ENCODE measurements at places on chromosomes 3 and 15.
A peak's percentile ranks its signal among the peaks of the same experiment; 100 is the strongest.

GRCh38 chr3:47849699-47850563, 47.0 kb downstream of the DHX30 start:
- DNase-seq, result peak; percentile 44

GRCh38 chr3:3998140-3998922, 199.1 kb downstream of the LRRN1 start:
- peak; percentile 71 for DNase-seq

GRCh38 chr3:82087958-82088357, 326.5 kb upstream of the GBE1 start:
- DNase-seq, result no peak

GRCh38 chr15:66937588-66937987, 127.8 kb upstream of the SMAD3 start:
- no peak for DNase-seq

GRCh38 chr3:156352728-156353127, 202.2 kb downstream of the SSR3 start:
- DNase-seq, result no peak

- DNase-seq, result no peak
These were observed 8.7 kb downstream of the SEMA3F start for GRCh38 chr3:50163572-50164455.

DNA sequence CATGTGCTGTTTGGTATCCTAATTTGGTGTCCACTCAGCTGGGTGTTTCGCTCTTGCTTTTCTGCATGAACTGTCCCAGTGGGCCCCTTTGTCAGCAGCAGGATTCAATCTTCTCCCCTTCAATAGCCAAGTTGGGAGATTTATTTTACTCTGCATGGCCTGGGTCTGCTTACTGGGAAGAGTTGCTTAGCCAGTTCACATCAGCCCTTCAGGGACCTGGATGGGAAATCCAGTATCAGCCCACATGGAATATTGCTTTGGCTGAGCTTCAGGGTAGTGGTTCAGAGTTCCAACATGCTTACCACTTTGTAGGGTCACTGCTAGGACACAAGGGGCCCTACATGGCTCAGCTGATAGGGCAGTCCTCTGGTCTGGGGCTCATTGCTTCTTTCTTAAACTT, 93.0 kb upstream of the BOC start:
- DNase-seq, result no peak

- no peak for DNase-seq
These were observed 212.5 kb downstream of the FMN1 start for GRCh38 chr15:32982001-32982400.

DNA sequence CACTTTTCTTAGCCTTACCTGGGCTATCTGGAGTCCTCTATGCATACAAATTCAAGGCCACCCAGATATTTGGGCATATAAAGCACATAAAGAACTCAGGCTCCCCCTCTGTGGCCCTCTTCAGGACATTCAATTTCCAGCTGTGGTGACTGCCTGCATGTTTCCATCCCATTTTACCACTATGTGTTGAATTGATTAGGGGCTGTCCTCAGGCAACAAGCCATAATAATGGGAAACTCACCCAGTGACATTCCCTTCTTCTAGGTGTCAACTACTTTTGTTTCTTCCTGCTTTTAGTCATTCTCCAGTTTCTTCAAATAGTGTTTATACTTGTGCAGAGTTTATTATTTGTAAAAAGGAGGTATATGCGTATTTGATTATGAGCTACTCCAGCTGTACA, 18.0 kb downstream of the NRG4 start:
- no peak for DNase-seq

GRCh38 chr15:77738441-77739302, 106.0 kb upstream of the LINGO1 start:
- no peak for DNase-seq

- DNase-seq, result no peak
These were observed 220.8 kb downstream of the ZNF621 start for GRCh38 chr3:40745381-40746106.

- no peak for DNase-seq
These were observed 16.5 kb upstream of the CYP11A1 start for GRCh38 chr15:74383695-74384565.

GRCh38 chr15:57703387-57703786, 3.1 kb upstream of the POLR2M start:
- no peak for DNase-seq

DNA sequence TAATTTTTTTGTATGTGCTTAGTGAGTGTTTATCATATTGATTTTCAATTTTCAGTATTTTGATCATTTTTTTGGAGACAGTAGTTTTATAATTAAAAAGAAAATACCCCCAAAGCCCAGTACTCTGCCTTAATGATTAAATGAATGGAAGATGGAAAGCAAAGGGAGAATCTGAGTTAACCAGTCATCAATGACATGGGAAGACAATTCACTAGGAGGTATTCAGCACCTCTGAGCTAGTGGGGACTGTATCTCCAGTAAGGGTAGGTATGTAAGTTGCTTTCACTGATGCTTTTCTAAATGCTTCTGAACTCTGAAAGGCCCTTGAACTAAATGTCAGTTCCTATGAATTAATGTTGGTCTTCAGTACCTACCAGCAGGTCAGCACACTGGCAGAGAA, 590.4 kb upstream of the DPPA4 start:
- DNase-seq, result no peak

- no peak for DNase-seq
These were observed 5.4 kb upstream of the ABHD17C start for GRCh38 chr15:80689716-80690115.

DNA sequence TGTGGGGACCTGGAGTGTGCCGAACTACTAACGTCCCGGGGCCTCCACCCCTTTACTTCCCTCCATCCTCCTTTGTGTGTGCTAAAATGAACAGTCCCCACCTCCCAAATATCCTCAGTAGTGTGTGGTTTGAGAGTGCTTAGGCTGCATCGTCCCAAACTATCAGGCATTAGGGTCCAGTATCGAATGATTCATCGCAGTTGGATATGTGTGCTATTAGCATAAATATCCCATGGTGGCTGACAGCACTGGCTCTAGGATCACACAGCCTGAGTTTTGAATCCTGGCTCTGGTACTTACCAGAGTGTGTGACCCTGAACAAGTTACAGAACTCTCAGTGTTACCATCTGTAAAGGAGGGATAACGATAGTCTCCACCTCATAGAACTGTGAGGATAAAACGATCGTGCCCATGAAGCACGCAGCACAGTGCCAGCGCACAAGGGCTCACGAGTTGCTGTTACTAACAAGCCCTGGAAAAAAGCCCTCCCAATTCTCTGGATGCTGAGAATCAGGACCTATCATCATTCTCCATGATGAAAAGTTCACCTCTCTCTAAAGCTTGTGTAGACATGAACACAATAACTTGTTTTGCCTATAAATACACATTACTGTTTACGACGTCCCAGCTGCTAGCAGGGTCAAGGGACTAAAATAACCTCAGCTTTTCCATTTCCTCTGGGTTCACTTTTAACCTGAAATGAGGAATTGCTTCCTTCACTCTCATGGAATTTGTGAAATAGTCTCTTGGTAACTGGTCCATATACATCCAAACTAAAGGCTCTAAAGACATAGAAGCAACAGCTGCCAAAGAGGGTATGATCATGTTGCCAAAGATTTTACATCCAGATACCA, 51.0 kb downstream of the VGLL4 start:
- DNase-seq, result no peak

- DNase-seq, result peak; percentile 3
These were observed 155.1 kb upstream of the SATB1 start for GRCh38 chr3:18580268-18580667.

DNA sequence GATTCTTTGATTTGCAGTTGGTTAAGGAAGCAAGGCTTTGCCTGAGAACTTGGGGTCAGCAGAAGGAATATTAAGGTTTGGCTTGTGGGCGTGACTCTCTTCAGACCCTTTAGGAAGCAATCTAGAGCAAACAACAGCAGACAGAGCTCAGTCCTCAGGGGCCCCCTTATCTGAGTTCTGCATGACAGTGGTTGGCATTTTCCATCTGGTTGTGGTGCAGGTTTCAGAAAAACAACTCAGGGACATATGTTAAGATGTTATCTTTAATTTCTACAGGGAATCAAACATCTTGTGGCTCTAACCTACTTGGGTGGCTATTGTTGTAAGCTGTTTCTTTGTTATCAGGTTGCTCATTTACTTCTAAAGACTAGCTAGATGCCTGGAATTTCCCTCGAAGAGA, 141.4 kb downstream of the VPS8 start:
- peak; percentile 24 for DNase-seq

- DNase-seq, result no peak
These were observed 52.8 kb upstream of the LRIG1 start for GRCh38 chr3:66553441-66554113.

DNA sequence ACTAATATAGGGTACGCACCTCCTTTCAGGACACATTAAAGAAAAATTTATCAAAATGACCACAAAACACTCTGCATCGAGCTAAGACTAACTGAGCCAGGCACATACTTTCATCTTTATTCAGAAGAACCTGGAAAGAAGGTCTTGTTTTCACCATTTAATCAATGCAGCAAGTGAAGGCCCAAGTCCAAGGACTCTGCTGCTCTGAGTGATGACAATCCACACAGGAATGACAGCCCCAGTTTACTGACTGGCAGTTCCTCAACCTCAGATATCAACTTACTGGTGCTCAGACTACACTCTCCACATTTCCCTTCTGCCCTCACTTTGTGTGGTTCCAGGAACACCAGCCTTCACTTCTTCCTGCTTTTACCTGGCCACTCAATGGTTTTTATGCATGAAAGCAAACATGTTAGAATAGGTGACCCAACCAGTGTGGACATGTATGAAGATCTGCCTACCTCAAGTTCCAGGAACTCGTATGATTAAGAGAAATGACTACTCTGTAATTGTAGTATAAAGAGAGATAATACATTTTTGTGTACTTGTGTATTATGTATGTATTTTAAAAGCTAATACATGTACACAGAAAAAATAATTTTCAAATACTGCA, 29.1 kb upstream of the RASA2 start:
- no peak for DNase-seq

- DNase-seq, result no peak
These were observed 154.0 kb upstream of the BCL6 start for GRCh38 chr3:187899246-187899645.

GRCh38 chr3:29890801-29891200, 609.9 kb downstream of the RBMS3 start:
- no peak for DNase-seq

- DNase-seq, result no peak
These were observed 41.8 kb downstream of the PRR23E start for GRCh38 chr3:127234778-127235177.

DNA sequence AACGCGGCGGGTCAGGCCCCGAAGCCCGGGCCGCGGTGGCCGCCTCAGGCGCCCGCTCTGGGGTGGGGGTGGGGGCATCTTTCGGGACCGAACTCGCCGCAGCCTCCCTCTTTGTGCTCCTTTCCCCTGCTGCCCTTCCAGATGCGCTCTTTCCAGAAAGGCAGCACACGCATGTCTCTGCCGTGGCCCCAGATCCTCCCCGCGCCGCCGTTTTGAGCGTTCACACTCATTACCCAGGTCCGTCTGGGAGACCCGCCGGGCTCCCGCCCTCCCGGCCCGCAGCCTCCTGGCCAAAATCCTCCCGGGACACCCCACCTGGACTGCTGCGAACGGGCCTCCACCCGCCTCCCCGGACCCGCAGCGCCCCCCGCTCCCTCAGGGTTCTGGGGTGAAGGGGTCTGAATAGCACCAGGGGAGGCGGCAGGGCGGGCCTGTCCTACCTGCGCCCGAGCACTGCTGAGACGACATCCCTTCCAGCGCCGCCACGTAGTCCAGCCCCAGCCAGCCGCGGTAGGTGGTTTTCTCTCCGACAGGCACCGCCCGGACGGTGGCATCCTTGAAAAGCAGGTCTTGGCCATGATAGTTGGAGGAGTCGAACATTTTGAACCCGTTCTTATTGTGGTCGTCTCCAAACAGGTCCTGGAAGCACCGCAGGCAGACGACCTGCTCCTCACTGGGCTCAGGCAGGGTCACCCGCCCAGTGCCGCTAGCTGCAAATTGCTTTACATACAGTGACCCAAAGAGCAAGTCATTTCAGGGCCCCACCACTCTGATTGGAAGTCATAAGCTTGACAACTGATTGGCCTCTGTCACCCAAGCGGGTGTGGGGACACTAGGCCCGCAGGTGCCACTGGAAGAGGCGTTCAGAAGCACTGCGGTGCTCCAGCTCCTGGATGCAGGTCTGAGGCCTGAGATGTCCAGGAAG, 25.9 kb downstream of the MELTF start:
- DNase-seq, result no peak

DNA sequence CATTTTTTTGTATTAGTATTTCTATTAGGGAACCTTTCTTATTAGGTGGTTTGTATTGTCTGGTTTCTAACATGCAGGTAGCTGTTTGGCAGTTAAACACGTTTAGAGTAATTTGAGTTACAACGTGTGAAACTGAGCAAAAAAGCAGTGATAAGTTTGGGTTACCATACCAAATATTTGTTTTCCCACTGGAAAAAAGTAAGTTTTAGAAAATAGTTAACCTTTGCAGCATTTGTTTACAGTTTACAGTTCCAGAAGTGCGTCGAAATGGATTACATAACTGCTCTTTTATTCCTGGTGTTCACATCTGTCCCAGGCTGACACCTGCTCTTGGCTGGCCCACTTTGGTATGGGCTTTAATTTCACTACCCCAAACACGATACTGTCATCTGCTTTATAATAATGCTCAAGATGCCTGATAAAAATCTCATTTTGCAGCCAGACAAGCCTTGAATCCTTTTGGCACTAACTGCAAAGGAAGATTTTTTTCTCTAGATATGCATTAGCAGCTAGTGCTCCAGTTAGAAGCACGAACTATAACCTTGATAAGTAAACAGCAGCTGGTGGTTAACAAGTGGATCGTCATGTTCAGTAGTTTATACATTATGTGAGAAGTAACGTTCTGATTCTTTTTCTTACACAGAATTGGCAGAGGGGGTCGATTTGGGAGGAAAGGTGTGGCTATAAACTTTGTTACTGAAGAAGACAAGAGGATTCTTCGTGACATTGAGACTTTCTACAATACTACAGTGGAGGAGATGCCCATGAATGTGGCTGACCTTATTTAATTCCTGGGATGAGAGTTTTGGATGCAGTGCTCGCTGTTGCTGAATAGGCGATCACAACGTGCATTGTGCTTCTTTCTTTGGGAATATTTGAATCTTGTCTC, 5.3 kb downstream of the EIF4A2 start:
- DNase-seq, result no peak

DNA sequence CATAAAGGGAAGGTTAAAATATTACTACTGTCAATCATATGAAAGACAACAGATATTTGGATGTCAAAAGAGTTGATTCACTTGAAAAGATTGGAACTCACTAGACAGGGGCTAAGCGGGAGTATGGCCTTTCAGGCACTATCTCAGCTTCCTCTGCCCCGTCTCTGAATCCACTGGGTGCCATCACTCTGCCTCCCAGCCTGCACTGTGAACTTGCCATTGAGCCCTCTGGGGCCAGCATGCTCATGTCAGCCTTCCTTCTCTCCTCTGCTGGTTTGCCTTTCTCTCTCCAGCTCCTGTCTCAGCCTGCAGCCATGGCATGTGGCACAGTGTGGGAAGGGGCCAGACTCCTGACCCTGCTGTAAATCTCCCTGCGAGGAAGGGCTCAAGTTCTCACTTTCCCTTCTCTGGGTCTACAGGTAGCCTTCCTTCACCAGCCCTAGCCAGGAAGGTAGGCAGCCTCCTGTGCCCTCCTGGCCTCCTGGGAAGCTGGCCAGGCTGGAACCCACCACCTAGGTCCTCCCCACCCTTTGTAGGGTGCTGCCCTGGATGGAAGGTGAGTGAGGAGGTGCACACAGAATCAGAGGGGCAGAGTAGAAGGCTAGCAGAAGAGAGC, 54.0 kb upstream of the SLCO2A1 start:
- DNase-seq, result no peak
